Pancreas (tissue), 10 donors: ENCODE measurements at places on chromosomes 11 and 22.

- no peak for DNase-seq
Measured at GRCh38 chr11:100777103-100777502, 90.0 kb downstream of the ARHGAP42 start.

- no peak for DNase-seq
Measured at GRCh38 chr22:40436505-40437431, 66.4 kb downstream of the SGSM3 start.

- no peak for DNase-seq
Measured at GRCh38 chr11:12410006-12410728, 32.8 kb downstream of the PARVA start.

DNA sequence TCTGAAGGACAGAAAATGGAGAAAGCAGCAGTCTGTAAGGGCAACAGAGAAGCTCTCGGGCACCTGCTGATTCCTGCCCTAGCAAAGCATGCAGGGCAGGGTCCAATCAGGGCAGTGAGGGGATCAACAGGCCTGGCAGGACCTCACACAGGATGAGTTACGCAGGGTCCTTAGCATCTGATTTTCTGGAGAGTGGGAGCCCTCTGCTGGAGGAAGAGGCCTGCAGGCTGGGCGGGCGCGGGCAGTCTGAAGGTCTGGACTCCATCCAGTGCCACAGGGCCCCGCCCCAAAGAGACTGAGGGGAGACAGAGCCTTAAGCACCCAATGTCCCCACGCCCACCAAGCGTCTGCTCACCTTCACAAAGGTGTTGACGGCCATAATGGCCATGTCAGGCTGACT lies 28.9 kb downstream of the AP1B1 start:
- peak; percentile 42 for DNase-seq

- DNase-seq = no peak
Measured at GRCh38 chr22:22884888-22885840, 2.5 kb upstream of the IGLL5 start.

DNA sequence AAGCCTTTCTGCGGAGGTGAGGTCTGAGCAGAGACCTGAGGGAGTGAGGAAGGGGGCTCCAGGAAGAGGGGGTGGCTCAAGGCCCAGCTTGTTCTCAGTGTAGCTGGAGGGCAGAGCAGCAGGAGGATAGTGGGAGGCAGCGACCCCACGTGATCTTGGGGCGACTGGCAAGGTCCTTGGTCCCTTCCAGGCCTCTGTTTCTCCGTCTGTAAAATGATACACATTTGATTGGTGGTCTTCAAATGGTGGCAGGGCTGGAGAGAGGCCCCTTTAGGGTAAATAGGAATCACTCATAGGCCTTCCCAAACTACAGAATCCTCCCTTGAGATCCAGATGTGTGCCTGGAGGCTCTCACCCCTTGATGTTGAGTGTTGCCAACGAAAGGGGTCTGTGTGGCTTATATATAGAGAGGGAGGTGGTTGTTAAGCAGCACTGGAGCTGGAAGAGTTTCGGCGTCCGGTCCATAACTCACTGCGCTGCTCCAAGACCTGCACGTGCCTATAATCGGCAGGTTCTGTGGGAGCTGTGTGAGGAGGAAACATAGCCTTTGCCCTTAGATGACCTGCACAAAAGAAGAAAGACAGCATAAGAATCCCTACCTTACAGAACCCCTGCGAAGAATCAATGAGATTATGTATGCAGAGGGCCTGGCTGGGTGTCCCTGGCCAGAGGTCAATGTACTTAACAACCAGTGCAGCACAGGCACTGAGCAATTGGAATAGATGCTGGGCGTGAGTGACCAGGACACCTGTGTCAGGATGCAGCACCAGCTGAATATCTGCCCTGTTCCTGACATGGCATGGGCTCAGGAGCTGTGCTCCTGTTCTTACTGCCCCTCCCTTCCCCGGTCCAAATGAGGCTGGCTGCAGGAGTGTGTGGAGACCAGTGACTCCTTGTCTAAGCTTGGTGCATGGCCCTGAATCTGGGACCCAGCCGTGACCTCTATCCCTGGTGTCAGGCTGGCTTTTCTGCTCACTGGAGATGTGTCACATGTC lies 28.7 kb downstream of the OTOG start:
- DNase-seq = no peak
